ENCODE measurements at places on chromosomes 7 and 10. TPM values are rescaled to one million over a fixed set of nuclear protein-coding genes. Genes with fewer than 3 reads are reported as not detected.

The OR6B1 gene
- total RNA-seq: not detected

The NPY4R gene
- not detected for total RNA-seq

The RBP3 gene
- not detected for total RNA-seq

The ZNF33B gene
- 7.8 TPM for total RNA-seq

The AGAP3 gene
- total RNA-seq: 79.6 TPM

The EXOSC1 gene
- 41.5 TPM for total RNA-seq

The ASZ1 gene
- total RNA-seq: 1.0 TPM

The YWHAG gene
- 69.0 TPM for total RNA-seq

The MALRD1 gene
- not detected for total RNA-seq

The ATG9B gene
- total RNA-seq: 0.13 TPM

The ZNF479 gene
- not detected for total RNA-seq

The IL2RA gene
- not detected for total RNA-seq

The FGFBP3 gene
- total RNA-seq: 0.72 TPM

The SLC13A1 gene
- not detected for total RNA-seq

The BTBD16 gene
- total RNA-seq: not detected

The LRGUK gene
- total RNA-seq: 9.9 TPM

The CPEB3 gene
- total RNA-seq: 0.58 TPM

The SFRP4 gene
- total RNA-seq: not detected

The HMX3 gene
- 0.32 TPM for total RNA-seq

The MRC1 gene
- not detected for total RNA-seq

The HOGA1 gene
- 3.9 TPM for total RNA-seq

The FOXI2 gene
- not detected for total RNA-seq

The AMZ1 gene
- total RNA-seq: 1.8 TPM

The MTURN gene
- total RNA-seq: 99.2 TPM

The AVL9 gene
- total RNA-seq: 59.8 TPM

The ZNF727 gene
- total RNA-seq: not detected

The TEX47 gene
- total RNA-seq: not detected

The POLL gene
- total RNA-seq: 8.7 TPM

The LMOD2 gene
- total RNA-seq: not detected

The ASIC3 gene
- total RNA-seq: 0.93 TPM

The HTRA1 gene
- total RNA-seq: 113 TPM

The TMEM139 gene
- total RNA-seq: not detected

The TMEM236 gene
- 0.03 TPM for total RNA-seq

The OPN1SW gene
- not detected for total RNA-seq

Measured in SK-MEL-5 (cell line).